SW 1271 (cell line): ENCODE measurements at places on chromosomes 2 and 18.

- DNase-seq, result no peak
Observed at GRCh38 chr2:219636144-219636915, 8.9 kb downstream of the SLC4A3 start.

DNA sequence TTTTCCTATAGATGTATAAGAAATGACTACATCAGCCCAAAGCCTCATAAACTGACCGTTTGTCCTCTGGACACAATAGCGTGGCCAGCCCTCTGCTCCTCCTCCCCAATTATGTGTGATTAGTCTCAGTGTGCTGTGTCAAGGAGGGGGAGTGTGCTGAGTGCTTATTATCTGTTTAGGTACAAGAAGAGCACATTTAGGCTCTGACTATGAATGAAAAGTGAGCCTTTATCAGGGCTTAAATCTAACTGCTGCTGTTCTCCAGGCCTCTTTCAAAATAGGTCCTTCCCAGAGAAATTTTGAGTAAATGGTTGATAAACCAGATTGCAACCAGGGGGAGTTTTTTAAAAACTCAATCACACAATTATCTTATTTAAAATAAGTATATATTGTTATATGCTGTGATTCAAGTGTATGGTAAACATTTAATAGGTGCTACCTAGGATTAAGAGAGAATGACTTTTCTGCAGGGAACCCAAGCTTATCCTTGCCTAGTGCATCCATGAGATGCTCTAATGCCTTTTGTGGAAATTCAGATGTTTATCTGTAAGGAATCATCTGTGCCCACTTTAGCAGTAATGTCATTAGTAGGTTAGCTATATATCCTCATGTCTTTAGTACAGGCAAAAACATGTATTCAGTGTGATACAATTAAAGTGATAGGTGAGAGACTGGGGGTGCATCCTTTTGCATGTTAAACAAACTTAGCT lies 168.7 kb upstream of the SIX3 start:
- DNase-seq, result no peak

DNA sequence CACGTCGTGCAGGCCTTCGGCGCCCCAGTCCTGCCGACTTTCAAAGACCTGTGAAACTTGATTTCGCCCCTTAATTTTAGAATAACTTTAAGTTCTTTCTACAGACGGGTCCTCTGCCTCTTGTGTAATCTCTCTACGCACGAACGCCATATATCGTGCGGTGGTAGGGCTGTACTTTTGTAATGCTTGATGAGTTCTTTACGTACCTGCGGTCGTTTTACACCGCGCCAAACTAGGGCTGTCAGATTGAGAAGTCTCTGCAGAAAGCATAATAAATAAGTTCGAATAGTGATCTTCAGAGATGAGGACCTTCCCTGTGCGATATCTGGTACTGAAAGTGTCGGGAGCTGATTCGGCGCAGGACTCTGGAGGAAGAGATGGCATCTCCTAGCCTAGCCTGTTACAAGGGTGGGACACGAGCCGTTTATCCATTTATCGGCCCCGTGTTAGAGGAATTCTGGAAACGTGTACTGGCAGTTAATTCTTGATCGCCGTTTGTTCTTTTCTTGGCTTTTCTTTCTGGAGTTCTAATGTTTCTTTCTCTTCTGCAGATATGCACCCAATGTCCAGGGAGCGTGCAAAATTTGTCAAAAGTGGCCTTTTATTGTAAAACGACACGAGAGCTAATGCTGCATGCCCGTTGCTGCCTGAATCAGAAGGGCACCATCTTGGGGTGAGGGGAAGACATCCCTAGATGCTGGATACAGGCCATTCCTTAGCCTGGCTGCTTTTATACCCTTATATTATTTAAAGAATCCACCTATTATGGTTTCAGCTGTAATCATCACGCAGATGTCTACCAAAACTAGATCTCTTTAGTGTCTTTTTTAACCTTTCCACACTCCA lies 781 bp upstream of the SLC5A6 start:
- DNase-seq, result no peak

DNA sequence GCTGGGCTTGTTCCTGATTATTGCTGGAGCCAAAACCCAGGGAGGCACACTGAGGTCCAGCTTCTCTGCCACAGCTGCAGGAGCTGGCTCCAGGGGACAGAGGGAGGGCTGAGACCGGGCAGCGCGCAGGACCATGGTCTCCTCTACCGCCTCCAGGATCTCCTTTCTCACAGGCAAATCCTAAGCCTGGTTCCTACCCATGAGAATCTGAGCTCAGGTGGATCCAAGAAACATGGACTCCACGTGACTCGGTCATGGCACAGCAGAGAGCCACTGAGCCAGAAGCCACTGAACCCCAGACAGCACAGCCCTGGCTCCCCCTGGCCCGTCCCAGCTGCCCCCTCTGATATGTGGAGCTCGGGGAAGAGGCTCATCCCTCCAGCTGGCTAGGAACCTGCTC lies 653.4 kb upstream of the ID2 start:
- no peak for DNase-seq

GRCh38 chr18:55425698-55426097 lies 162.3 kb downstream of the TCF4 start:
- no peak for DNase-seq

DNA sequence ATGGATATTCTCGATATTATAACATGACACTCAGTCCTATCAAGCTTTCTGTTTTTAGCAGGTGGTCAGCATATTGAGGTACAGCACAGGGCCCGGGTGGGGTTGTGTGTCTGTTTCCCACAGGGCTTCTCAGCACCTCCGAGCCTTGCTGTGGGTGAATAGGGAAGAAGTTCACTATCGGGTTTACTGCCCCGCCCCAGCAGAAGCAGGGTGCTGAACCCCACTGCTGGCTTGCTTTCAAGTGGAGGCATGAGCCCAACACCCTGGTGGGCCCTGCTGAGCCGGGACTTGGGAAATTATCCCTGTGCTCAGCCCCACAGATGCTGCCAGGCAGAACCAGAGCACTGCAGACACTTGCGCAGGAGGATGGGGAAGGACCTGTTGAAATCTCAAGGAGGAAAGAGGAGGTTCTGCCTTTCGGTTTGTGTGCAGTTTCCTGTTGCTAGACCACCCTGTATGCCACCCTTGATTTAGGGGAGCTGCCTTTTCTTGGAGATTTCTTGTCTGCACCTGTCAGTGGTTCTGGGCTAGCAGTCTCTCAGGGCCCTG lies 270.3 kb upstream of the SALL3 start:
- DNase-seq, result no peak

GRCh38 chr2:181411105-181411849 lies 45.9 kb upstream of the ITGA4 start:
- no peak for DNase-seq

- DNase-seq, result no peak
Observed at GRCh38 chr2:67600946-67601345, 203.8 kb downstream of the ETAA1 start.

DNA sequence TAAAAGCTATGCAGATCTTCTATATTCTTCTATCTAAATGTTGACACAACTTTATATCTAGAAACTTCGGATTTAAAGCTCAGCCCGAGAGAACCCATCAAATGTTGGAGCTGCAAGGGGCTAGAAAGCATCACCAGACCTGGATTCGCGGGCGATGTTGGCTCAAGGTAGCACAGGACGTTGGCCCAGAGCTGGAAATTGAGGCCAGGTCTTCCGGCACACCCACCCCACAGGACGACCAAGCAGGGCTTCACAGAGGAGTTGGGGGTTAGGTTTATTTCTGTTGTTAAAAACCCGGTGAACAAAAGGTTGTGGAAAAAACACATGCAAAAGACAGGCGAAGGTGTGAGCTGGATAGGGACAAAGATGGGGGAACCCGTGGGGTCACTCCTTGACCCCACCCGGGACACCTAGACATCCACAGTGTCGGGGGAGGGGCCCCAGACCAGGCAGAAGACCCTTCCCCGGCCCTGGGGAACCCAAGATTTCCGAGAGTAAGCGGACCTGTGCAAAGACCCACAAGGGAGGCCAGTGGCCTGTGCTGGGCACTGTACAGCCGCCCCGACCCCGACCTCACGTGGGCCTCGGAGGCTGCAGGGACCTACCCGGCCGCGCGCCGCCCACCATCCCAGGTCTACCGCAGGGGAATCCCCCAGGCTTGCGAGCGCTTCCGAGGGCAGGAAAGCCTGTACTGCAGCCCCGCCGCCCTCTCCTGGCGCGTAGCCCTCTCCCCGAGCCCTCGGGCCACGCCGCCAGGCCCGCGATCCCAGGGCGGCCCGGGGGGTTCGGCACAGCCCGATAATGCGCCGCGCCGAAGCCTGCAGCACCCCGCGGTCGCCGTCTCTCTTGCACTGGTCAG lies 1.8 kb upstream of the AGBL5 start:
- DNase-seq, result no peak

DNA sequence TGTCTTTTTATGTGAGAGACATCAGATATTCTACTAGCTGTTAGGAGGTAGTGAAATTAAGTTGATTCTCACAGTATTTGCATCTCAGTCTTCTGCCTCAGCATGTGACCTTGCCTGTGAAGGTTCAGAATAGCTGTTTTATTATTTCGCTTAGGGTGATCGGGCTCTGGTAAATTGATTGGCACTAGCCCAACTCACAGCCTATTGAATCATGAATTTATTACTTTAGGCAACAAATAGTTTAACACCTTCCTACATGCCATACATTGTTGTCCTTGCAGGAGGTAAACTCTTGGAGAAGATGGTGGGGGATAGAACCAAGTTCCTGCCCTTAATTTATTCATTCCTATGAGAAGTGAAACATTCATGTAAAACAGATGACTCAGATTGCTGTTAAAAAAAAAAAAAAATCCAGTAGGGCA lies 101.9 kb downstream of the GPD2 start:
- no peak for DNase-seq

DNA sequence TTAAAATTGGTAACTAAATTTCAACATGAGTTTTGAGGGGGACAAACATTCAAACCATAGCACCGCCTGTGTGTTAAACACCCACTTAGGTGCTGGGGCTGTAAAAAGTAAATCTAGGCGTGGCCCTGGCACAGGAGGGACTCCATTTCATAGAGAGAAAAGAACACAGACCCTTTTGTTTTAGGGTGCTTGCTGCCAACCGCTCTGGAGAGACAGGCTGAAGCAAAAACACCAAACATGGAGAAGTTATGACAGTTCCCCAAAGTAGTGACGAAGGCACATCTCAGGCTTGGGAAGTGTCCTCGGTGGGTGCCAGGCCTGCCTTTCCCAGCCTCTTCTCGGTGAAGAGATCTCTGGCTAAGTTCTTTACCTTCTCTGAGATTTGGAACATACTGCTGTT lies 5.1 kb downstream of the ACTG2 start:
- DNase-seq, result no peak

DNA sequence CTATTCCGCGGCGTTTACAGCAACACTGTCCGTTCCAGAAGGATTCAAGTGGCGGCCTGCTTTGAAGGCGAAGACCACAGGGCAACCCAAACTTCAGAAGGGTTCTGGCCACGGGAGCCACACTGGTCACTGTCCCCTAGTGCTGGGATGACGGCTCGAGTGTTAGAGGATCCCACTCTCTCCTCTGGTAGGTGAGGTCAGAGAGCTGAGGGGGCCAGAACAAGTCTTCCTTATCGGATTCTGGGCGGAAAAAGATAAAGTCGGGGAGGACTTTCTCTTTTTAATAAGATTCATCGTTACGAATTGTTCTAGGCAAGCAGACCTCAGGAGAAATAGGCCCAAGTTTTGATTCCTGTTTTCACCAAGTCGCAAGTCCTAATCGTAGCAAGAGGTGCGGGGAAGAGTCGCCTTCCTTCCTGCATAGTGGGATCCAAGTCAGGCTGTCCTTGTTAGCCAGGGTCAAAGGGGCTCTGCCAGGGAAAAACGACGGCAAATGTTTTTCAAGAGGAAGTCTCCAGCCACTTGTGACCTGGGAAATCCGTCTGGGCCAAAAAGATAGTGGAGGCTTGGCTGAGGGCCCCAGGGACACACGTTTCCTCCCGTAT lies 864 bp upstream of the MYL12A start:
- no peak for DNase-seq

DNA sequence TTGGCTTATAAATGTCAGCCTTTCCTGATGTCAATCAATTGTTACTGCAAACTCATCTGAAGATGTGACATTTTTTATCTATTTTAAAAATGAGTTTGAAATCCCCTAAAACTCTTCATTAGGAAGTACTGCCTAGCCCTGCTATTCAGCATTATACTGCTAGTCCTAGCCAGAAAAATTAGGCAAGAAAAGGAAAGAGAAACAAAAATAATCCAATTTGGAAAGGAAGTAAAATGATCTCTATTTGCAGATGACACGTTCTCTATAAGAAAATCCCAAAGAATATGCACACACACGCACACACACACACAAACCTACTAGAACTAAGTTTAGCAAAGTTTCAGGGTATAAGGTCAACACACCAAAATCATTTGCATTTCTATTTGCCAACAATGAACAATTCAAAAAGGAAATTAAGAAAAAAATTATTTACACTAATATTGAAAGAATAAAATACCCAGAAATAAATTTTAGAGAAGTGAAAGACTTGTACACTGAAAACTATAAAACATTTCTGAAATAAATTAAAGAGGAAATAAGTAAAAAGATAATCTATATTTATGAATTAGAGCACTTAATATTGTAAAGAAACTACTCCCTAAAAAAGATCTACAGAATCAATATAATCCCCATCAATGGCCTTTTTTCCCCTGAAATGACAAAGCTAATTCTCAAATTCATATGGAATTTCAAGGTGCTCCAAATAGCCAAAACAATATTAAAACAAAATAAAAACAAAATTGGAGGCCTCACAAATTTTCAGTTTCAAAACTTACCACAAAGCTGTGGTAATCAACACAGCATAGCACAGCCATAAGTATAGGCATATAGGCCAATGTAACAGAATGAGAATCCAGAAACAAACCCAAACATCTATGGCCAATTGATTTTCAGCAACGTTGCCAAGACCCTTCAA lies 433.7 kb upstream of the TRIB2 start:
- no peak for DNase-seq

DNA sequence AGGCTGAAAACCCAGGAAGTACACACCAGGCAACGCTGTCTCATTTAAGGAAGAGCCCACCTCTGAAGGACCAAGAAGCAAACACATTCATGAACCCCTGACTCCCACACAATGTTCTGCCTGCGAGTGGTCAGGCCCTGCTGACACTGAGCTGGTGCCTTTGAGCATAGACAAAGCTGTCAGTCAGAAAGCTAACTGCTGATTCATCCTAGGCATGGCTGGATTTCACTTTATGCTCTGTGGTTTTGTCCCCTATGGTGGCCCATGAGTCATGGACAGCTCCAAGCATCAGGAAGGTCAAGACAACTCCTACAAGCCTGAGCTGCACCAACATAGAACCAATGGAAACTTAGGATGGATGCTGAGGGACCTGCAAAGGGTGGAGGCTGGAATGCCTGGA lies 78.9 kb downstream of the UXS1 start:
- DNase-seq, result no peak

DNA sequence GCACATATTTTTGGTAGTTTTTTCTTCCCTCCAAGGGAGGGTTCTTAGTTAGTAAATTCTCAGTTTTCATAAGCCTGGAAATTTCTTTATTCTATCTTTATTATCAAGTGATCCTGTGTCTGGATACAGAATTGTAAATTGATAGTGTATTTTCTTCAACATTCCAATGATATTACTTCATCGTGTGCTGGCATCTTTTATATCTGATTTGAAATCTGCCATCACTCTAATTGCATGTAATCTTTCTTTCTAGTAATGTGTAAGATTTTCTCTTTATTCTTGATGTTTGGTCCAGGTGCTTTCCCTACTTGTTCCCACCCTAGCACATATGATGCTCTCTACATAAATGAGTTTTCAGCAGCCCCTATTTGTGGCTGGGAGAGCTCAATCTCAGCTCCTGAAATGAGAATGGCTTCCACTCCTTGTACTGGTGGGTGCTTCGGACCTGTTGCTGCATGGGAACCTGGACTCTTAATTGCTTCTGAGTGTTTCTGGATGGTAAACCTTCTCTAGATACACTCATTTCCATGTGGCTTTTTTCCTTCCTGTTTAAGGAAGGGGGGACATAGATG lies 102.7 kb downstream of the SMIM21 start:
- DNase-seq, result no peak

- DNase-seq, result no peak
Observed at GRCh38 chr2:21228041-21228895, 104.5 kb downstream of the TDRD15 start.
